ENCODE measurements at places on chromosomes 11 and 22.

DNA sequence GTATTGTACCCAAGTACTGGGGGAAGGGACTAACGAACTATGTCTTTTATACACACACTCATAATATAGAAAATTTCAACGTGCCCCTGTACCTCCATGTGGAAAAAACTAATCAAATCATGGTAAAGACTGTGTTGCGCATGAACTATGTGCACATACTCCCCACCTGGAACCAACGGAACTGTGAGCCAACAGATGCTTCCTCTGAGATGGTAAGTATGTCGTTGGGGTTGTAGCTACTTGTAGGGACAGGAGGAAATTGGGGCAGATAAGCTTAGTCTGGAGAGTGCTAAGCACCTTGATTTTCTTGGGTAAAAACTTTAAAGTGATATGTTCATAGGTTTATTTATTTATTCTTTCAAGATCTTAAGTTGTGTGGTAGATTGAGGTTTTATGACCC is 40.1 kb downstream of the GLYAT start:
- no peak for DNase-seq

GRCh38 chr11:82450996-82451395 is 282.7 kb downstream of the FAM181B start:
- DNase-seq, result no peak

DNA sequence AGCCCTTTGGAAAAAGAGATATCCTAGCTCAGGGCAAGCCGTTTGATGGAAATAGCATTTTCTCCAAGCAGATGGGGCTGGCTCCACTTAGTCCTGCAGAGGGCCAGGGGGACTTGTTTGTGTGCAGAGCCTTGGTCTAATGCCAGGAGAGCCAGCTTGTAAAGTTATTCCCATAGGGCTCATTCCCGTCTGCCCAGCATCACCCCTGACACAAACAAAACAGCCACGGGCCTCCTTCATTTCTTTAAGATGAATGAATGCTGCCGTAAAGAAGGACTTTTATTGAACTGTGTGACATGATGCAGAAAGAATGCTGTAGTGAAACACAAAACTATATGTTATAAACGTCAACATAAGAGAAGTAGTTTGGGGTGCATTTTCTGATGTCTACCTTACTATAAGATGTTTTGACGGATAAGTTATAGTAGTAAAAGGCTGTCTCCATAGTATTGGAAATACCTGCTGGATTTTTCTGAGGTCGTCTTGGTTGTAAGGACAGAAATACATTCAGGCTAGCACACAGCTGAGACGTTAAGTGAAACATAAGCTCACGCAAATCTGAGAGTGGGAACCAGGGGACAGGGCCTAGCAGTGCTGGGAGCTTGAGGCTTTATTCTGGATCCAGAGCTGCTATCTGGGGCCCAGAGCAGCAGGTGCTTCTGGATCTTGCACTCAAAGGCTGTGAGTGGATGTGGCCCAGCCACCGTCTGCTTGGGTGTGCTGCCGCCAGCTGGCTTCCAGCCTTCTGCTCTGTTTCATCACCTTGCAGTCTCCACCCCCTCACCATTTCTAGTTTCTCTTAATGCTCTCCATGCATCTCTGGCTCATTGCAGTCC is 53.3 kb downstream of the NCAM1 start:
- no peak for DNase-seq

DNA sequence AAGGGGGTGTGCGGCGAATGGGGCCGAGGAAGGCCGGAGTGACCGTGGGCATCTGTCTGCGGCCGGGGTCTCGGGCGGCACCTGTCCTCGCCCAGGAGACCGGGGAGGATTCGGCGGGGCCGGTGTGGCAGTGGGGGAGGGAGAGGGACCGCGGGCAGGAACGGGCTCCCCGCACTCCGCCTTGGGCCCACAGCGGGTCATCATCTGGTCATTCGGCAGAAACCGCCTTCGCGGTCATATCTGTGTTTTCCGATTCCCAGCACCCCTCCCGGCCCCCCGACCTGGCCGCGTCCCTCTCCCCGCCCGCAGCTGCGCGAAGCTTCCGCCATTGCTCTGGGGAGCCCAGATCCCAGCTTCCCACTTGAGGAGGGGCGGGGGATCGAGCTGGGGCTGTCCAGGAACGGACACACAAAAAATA is 824 bp upstream of the CBX6 start:
- DNase-seq, result no peak
